Amniotic epithelial cell (primary cell): ENCODE measurements at places on chromosomes 4 and X.

GRCh38 chr4:123617791-123618190, 221.2 kb downstream of the SPRY1 start:
- DNase-seq = no peak

GRCh38 chr4:128862608-128863311, 53.3 kb downstream of the JADE1 start:
- DNase-seq = no peak

GRCh38 chr4:139085141-139085540, 69.6 kb downstream of the NOCT start:
- DNase-seq = peak; percentile 29

GRCh38 chr4:89538171-89538570, 230.6 kb upstream of the GPRIN3 start:
- DNase-seq = peak; percentile 13

DNA sequence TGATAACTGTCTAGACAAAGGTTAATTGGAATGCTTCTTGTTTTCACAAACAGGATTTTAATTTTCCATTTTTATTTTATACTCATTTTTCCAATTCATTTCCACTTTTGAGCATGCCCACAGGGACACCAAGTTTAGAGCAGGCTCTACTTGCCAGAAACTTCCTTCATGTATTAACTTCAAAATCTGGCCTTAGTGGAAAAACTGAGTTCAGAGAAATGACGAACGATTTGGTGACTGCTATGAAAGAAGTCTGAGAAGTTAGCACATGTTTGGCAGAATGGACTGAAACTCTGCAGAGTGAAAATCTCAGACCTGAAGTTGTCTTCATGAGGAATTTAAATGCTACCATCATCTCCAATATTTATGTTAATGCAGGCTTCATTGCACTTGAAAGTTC, 214.1 kb downstream of the THOC2 start:
- DNase-seq = no peak

DNA sequence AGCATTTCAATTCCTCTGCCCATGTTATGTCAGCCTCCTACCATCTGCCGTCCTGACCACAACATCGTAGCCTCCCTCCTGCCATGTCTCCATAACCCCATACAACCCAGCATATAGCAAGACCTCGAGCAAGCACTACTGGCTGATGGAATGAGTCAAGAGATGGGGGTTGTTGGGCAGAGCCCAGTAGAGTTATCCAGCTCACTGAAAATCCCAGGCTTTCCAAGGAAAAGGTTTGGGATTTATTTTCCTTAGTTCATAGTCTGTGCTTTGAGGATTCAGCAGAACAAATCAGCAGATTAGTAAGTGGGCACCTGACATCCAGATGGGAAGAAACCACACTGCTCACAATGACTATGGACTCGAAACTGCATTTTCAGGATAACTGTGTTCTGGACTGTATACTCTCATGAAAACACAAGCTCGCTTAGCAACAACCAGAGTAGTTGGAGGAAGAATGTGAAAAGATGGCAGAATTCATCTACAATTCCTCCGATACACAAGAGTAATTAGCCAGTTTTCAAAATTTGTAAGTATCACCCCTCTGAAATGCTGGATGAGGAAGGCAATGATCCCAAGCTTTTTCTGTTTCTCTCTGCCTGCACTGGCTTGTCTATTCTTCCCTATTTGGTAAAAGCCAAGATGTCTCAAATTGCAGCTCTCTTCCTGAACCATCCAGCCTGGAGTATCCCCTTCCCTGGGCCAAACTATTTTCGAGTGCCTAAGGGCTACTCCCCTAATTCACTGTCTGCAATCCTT, 186.2 kb upstream of the TBL1X start:
- DNase-seq = peak; percentile 19

DNA sequence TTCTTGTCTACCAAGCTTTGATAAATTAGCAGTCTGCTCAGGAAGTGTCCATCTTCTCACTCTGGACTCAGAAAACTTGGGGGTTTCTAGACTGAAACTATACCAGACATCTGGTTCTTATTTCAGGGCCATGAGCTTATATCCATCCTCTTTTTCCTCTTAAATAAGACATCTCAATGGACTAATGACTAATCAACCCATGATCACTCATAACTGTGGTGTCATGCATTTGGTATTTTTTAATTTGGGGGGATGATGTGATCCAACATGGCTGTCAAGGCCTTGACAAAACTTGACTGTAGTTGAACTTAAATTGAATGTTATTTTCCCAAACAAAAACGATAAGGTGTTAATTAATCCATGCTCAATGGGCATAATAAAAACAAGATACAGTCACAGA, 87.8 kb downstream of the GPRASP3 start:
- peak; percentile 2 for DNase-seq

DNA sequence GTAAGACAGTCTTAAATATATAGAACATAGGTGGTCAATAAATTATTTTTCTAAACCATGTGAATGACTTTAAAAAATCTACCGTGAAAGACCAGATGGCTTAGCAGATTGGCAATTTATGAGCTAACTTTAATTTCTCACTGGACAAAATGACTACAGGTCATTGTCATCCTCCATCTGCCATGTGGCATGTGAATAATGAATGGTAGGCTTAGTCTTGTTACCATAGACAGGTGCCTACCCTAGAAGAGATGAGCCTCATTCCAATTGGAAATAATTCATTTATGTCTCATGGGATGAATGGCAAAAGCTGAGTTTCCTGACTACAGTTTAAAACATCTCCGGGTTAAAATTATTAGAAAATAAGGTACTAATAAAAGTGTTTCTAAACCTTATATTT, 1043.3 kb downstream of the FAT4 start:
- DNase-seq = no peak

- no peak for DNase-seq
Observed at GRCh38 chr4:147786031-147786430, 54.1 kb downstream of the ARHGAP10 start.

DNA sequence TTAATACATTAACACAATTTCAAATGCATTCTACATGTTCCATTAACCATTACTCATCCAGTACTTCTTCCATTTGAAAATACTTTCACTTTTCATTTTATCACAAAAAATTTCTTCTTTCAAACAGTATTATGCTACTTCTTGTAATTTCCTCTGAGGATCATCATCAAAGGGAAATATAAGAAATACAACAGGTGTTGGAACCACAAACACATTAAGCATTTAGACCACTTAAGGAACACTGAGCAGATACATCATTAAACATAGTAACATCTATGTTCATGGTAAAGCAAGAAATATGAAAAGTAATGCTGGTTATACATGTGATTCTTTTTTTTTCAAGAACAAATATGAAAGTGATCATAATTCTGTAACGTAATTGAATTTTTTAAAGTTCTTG, 2207.0 kb downstream of the ARAP2 start:
- DNase-seq = no peak

GRCh38 chrX:118802857-118803256, 20.8 kb upstream of the ZCCHC12 start:
- DNase-seq = peak; percentile 18

GRCh38 chrX:118780911-118781310, 42.7 kb upstream of the ZCCHC12 start:
- DNase-seq = peak; percentile 19

GRCh38 chr4:167032871-167033270, 201.4 kb downstream of the SPOCK3 start:
- DNase-seq = peak; percentile 14

DNA sequence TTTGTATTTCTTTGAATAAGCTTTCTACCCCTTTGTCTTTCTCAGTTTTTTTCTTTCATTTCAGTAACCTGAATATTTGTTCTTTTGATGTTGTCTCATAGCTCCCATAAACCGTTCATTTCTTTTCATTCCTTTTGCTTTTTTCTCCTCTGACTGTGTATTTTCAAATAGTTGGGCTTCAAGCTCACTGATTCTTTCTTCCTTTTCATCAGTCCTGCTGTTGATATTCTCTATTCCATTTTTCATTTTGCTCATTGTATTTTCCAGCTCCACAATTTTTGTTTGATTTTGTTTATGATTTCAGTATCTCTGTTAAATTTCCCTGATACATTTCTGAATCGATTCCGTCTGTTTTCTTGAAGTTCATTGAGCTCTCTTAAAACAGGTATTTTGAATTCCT, 129.6 kb upstream of the NUDT6 start:
- no peak for DNase-seq

- no peak for DNase-seq
Observed at GRCh38 chr4:188296331-188296730, 157.1 kb downstream of the TRIML1 start.

DNA sequence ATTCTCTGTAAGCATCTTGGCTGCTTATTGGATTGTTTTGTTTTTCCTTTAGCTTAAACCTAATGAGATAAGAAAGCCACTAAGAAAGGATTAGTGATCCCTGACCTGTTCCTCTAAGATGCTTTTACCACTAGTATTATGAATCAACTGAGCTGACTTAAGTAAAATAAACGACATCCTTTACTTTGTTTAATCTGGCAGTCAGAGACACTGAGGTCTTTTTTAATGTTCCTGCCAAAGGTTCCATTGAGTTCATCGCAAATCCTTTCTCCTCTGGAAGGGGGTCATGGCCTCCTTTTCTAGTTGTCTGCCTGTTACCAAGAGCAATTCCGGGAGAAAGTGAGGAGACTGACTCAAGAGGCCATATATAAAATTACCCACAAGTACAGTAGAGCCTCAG, 1038.3 kb upstream of the SLIT2 start:
- peak; percentile 86 for DNase-seq

- no peak for DNase-seq
Observed at GRCh38 chrX:39627257-39627656, 470.5 kb downstream of the BCOR start.

- no peak for DNase-seq
Observed at GRCh38 chrX:2643880-2644279, 47.2 kb upstream of the CD99 start.

- no peak for DNase-seq
Observed at GRCh38 chr4:181213551-181213950, 1029.7 kb upstream of the TENM3 start.

DNA sequence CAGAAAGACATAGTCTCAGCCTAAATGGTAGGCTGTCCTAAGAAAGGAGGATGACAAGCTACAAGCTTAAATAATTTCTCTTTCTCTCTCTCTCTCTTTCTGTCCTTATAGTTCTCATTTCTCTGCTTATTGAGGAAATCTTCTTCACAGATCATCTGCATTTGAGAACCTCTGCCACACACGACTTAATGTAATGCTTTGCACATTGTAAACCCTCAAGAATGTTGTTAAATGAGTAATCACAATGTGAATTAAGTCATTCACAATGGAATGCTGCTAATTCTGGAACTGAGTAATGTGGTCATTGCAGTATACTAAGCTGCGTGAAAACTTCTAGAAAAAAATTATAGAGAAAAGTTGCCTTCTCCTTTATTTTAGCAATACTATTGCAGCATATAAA, 508.9 kb upstream of the FTHL17 start:
- DNase-seq = peak; percentile 54

DNA sequence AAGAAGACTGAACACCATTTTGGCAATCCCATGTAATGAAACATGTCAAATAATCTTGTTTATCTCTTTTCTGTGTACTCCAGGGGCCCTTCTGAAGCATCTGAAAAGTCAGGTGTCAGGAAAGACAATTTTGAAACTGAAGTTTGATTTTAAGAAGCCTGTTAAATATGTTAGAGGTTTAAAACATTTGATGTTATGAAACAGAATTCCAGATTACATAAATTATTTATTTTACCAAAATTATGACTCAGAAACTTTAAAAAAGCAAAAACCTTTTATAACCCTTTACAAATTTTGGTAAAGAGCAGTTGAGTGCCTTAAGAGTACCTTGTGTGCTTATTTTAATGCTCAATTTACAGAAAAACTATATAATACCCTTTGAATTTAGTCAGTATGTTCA, 130.8 kb downstream of the PAPSS1 start:
- DNase-seq = no peak

DNA sequence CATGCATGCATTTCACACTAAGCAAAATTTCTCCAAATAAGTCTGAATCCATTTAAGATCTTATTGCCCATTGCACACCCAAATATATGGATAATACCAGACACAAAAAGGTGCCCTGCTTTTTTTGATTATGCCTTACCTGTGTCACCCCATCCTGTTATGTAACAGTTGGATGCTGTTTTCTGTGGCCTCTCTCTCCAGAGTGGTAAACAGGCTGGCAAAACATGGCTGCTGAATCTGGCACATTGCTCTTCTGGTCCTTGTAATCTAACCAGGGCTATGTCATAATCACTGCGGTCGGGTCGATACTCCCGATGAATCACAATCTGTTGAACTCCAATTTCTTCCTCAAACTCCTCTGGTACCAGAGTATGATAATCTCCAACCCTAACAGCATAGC, 70.1 kb downstream of the PRSS12 start:
- DNase-seq = peak; percentile 69

DNA sequence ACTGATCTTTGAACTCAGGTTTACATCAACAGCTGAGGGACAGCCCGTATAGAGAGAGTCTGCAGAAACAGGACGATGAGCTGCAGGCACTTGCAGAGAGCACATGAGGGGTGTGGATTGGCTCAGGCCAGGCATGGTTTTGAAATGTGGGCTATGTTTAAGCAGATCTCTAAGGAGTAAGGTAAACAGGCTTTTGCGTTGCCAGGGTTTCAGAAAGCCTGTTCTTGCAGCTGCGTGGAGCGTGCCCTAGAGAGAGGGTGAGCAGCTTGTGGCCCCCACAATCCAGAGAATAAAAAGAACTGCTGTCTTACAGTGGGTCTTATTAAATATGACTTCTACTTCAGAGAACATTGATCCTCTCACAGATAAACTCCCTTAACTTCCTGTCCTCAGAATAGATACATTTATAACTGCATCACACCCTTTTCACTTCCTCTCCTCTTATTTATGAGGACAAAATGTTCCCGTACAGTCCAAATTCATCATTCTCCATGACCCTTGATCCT, 64.1 kb downstream of the TMA16 start:
- peak; percentile 35 for DNase-seq

DNA sequence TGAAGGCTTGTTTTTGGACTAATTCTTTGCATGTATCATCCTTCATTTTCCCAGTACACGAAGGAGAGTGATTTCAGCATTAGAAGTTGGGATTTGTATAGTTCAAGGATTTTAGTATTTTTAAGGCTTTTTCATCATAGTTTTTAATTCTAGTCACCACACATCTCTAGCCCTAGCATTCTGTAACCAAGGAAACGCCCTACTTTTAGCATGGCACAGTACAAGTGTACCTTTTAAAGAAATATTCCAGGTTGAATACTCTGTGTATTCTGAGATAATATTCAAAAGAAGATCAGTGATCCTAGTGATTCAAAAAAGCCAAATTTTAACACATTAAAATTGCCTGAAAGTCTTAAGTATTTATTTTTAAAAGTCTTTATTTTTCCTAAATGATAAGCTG, 150.5 kb downstream of the RAP1GDS1 start:
- DNase-seq = peak; percentile 65

- DNase-seq = no peak
Observed at GRCh38 chr4:38330321-38330720, 333.7 kb upstream of the KLF3 start.

- no peak for DNase-seq
Observed at GRCh38 chr4:168737806-168738172, 240.9 kb downstream of the PALLD start.

- no peak for DNase-seq
Observed at GRCh38 chr4:185339941-185340340, 55.8 kb downstream of the LRP2BP start.

DNA sequence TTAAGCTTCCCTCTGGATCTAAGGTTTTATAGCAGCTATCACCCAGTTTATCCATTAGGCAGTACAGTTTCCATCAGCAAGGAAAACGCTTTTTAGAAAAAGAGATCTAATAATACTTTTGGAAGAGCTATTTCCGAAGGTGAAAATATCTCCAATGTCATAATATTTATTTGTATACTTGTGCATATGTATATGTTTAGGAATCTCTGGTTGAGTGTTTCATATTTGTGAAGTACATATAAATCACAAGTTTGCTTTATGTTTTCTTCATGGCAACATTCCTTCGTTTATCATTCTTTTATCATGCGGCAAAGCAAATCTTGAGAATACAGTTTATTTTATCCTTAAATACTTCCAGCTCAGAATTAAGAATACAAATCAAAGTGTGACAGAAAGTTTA, 6.2 kb upstream of the PCDH18 start:
- no peak for DNase-seq
